ENCODE measurements at places on chromosomes 7 and 10.

GRCh38 chr7:149570784-149571183 lies 73.2 kb upstream of the ZNF746 start:
- no peak for DNase-seq

- DNase-seq = no peak
Observed at GRCh38 chr10:30587522-30588031, 42.0 kb downstream of the LYZL2 start.

DNA sequence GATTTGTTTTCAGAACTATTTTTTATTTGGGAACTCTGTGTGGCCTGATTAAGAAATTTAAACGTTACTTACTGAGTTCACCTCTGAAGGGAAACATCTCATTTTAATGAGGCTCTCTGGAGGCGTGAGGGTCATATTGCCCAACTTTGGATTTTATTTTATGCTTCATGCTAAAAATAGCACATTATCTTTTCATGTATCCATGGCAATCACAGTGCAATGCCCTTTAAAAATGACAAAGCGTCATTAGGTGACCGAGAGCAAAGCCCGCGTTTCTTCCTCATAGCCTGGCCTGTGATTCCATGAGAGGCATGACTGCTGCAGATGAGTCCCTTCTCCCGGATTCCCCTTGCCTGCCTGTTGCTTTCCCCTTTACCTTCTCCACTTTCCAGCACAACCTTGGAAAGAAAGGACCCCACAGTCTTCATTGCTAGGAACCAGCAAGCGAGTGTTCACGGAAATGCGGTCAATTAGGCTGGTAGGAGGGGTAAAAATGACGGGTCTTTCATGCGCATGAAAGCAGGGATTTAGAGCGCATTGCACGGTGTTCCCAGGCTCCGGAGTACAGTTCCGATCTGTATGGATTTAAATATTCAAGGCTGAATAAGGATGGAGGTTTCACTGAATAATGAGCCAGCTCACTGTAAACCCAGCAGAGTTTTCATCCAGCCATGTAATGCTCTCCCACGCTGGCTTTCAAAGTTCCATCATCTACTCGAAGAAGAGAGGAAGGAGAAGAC lies 98.2 kb upstream of the PITRM1 start:
- DNase-seq = no peak

DNA sequence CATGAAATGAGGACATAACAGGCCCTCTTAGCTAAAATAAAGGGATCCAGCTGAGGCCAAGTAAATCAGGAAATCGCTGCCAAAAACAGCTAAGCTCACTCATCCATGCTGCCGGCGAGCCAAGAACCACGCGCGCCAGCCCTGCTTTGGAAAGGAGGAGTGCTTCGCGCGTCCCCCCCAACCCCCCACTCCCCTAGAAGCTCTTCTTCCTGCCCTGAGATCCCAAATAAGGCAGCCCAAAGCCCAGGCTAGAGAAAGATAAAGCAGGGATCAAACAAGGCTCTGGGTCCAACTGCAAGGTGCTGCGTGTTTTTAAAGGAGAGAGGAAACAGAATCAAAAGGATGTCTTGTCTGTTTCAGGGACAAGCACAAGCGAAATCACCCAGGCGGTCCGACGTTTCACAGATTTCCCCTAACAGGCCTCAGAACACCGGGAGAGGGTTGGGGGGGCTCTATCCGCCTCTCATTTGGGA lies 168.3 kb upstream of the AUTS2 start:
- no peak for DNase-seq

- no peak for DNase-seq
Observed at GRCh38 chr10:120508393-120508792, 51.4 kb downstream of the PLPP4 start.

- DNase-seq = no peak
Observed at GRCh38 chr10:28714401-28715053, 37.2 kb downstream of the BAMBI start.

GRCh38 chr7:889391-889790 lies 13.0 kb downstream of the GET4 start:
- no peak for DNase-seq

DNA sequence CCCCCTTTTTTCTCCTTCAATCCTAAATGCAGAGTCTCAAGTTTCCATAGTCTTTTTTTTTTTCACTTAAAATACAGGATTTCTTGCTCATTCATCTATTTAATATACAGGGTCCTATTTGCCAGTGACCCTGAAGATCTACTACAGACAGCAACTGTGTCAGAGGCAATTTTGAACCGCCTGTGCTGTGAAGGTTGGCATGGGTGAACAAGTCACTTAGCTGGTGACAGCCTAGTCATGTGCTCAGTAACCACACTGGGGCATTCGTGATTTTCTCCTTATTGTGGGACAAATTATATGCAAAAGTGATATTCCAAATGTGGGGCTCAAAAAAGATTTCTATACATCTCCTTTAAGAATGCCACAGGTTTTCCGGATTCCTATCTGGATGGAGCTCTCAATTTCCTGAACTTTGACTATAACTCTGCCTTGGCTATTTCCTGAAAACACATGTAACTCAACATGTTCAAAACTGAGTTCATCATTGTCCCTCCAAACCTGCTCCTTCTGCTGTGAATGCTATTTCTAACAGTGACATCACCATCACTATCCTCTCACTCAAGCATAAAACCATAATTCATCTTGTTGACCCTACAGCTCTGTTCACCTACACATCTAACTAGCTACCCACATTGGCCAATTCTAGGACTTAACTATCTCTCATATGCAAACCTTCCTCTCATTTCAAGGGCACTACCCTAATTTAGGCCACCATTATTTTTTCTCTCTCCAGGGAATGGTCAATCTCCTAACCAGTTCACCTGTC lies 36.7 kb downstream of the CDK6 start:
- no peak for DNase-seq
